ENCODE measurements at places on chromosomes 7 and 10. TPM values are rescaled to one million over a fixed set of nuclear protein-coding genes. Genes with fewer than 3 reads are reported as not detected.
A peak's percentile ranks its signal among the peaks of the same experiment; 100 is the strongest.

DNA sequence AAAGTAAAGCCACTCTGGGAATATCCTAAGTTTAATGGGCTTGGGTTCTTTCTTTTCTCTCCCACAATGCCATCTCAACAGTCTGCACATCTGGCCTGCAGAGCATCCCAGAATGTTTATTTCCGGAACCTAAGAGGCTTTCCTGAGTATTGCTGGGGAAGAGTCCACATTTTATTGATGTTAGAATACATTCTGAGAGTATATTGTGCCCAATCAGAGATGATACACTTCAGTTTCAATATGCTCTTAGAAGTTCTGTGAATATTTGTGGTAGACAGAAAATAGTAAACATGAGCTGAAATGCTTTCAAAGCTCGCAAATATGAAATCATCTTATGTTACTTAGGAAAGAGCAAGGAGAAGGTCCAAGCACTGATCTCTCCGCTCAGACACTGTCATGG, 200.6 kb downstream of the TWIST1 start:
- no peak for DNase-seq

GRCh38 chr10:12121673-12122072, 7.8 kb upstream of the SEC61A2 start:
- DNase-seq, result peak; percentile 28

DNA sequence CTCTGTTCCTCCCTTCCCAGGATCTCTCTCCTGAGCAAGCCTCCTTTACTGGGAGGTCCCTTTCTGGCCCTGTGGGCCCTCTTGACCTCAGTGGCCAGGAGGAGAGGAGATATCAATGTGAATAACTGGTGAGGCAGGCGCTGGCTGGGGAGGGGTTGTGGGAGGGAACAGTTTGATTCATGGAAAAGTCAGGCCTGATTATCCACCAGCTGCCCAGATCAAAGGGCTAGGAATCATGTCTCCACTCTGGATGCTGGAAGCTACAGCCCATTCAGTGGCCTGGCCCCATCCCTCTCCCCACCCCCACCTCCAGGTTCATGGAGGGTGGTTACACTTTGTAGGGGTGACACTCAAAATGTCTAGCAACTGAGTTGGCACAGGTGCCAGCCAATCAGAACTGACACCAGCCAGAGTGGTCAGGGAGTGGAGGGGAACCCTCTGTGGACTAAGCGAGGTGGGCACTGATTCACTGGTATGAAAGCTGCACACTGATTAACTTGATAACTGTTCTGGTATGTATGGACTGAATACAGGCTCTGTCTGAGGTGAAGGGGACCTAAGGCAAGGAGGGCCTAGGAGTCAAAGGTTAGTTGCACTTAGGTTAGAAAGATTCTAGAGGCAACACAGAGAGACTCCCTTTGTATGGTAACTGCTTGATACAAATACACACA, 4.8 kb downstream of the PRRT4 start:
- DNase-seq, result no peak

DNA sequence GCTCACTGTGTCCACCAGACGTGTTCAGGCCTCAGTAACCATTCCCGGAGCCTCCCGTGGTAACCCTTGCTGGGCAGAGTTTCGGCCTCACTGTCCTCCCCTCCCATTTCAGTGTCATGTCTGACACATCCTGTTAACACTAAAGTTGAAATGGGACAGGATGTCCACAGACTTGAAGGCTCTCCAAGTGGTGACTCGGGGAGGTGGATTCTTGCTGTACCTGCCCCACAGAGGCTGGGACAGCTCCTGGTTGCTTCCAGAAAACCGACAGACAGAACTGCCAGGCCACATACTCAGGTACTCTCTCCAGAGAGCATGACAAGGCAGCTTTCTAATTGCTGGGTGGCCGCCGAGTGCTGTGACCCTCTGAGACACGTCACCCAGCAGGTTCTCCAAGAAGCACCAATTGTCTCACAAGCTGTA, 17.9 kb upstream of the CYTH3 start:
- peak; percentile 34 for DNase-seq

GRCh38 chr7:125423458-125424155, 494.0 kb upstream of the POT1 start:
- DNase-seq, result no peak

- no peak for DNase-seq
Measured at GRCh38 chr10:77230194-77230593, 407.4 kb downstream of the KCNMA1 start.

DNA sequence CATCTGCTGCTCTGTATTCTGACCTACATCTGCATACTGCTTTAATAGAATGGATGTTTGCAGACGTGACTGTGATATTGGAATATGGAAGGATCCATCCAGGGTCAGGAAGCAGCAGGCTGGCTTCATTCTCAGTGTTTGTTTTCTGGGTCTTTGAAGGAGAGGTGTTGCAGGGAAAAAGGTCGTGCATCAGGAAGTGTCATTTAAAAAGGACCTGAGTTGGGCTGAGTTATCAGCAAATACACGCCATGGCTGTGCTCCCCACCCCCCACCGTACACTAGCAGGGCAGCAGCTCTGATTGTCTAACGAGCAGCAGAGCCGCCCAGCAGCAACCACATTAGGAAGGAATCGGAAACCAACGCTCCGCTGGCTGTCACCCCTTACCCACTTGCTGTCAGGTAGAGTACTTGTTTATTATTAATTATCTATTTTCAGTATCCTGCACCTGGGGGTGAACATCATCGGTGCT, 63.1 kb upstream of the STEAP1B start:
- DNase-seq, result no peak

GRCh38 chr10:69375307-69376151, 41.2 kb downstream of the TACR2 start:
- no peak for DNase-seq

- DNase-seq, result no peak
Measured at GRCh38 chr7:77698042-77698625, 1.9 kb downstream of the RSBN1L start.

- no peak for DNase-seq
Measured at GRCh38 chr7:82726038-82726800, 282.6 kb upstream of the CACNA2D1 start.

GRCh38 chr10:130338636-130339024, 202.4 kb downstream of the GLRX3 start:
- DNase-seq, result no peak

- no peak for DNase-seq
Measured at GRCh38 chr7:30308389-30308788, 24.0 kb downstream of the ZNRF2 start.

- no peak for DNase-seq
Measured at GRCh38 chr7:116736927-116737715, 65.1 kb downstream of the MET start.

DNA sequence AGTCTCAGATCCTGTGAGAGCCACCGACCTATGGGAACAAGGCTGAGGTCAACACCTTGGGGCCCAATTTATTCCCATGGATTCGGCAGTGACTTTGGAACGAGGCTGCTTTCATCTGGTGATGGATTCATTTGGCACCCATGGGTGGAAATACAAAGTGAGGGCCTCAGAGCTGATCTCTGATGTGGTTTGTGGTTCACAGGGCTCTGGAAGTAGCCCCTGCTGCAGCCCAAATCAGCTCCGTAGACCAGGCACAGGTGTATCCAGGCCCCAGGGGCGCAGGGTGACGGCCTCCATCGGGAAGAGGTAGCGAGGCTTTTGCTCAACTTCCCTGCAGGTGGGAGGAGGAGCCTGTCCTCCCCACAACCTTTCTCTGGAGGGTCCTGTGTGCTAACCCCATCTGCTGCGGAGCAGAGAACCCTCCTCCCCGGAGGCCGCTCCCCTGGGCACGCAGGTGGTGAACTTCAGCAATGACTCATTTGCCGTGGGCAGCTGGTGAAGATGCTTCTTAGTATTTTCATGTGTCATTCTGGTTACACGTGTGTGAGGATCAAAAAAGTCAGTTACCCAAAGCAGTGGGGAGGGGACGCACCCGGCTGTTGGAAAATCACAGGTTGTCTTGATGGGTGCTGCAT, 7.5 kb upstream of the JAKMIP3 start:
- peak; percentile 59 for DNase-seq

DNA sequence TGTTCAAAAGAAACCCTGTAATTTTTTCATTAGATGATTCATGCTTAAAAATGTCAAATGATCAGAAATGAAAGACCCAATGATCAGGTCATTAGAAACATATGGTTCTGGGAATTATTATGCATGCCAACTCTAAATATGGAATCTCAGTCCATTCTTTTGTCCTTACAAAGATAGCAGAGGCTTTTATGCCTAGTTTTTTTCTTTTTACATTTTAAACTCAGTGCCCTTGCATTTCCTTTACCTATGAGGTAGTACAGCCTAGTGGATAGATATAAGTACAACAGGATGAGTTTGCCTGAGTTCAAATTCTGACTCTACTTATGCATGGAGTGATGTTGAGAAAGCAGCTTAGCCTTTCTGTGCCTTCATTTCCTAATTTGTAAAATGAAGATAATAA, 392.9 kb downstream of the SUGCT start:
- DNase-seq, result no peak

GRCh38 chr7:11655163-11655562, 176.8 kb downstream of the THSD7A start:
- no peak for DNase-seq

DNA sequence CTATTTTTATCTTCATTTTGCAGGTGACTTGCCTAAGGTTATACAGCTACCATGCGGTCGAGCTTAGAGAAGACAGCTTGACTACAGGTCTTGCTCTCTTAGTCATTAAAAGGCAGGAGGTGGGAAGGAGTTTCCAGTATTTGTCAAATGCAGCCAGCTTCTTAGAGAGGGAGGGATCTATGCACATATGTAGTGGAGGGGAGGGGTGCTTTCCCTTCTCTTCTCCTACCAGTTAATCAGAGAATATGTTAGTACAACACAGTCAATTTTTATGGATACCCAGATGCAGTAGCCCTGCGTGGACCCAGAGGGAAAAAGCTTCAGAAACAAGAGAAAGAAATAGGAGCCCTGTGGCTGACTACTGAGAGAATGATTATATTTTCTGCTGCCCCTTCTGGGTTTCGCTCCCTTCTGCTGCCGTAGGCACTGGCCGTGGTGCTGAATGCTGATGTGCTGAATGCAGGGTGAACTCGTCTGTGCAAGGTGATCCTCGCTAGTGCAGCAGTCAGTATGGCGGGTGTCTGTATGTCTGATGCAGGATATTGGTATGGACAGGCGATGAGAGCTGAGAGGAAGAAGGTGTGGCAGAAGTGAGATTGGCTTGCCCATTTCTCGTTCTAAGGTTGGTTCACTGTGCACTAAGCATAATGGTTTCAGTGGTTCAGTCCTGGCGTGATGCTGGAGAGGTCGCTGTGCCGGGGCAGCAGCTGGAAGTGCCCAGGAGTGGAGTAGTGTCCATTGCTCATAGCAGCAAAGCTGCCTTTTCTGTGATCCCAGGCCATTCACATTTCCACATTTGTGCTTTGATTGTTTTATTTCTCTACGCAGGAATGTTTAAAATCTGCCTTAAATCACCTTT, 189.2 kb upstream of the PODXL start:
- DNase-seq, result no peak

- no peak for DNase-seq
Measured at GRCh38 chr7:142960955-142961512, 1.1 kb downstream of the KEL start.

DNA sequence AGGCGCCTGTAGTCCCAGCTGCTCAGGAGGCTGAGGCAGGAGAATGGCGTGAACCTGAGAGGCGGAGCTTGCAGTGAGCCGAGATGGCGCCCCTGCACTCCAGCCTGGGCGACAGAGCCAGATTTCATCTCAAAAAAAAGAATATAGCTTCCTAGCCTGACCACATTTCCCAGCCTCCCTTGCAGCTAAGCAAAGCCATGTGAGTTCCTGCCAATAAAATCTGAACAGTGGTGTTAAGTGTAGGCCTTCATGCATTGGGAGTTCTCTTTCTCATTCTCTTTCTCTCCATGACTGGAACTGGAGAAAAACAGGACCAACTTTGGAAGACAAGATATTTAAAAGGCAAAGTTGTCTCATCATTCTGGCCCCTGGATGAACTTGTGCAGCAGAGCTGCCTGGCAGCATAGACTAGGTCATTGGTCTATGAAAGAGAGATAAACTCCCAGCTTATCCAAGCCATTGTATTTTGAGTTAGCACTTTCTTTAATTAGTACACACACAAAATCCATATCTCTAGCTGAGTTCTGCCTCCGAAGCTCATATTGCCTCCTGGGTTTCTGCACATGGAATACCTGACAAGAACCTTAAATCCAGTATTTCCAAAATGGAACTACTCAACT, 60.8 kb downstream of the TSPAN12 start:
- no peak for DNase-seq

- DNase-seq, result no peak
Measured at GRCh38 chr10:52437205-52437646, 123.1 kb downstream of the DKK1 start.

DNA sequence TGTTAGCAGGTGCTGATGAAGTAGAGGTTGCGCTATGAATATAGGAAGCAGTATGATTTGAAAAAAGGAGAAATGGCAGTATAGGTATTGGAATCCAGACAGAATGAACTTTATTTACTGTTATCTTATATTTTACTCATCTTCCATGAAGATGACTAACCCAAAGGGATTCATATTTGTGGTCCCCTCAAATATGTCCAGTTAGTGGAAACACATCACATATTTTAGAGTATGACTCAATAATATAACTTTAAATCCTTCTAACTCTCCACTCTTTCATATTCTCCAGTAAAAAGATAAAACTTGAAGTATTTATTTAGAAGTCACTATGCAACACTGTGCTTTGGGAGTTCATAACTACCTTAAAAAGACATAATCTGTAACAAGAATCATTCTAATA, 286.5 kb upstream of the LRRTM3 start:
- no peak for DNase-seq

DNA sequence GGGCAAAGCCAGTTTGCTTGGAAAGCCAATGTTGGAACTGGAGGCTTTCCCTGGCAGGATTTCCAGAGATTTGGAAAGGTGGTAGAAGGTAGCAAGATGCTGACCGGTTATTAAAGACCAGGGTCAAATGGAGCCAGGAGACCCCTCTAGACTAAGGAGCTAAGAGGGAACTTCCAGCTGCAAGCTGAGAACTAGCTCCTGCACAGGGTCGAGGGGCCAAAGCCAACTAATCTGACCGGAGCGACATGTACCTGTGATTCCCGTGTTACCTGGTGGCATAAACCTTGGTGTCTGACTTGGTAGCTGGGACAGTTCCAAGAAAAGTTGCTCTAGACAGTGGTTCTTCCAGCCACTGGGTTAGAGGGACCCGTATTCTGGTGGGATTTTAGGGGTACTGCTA, 41.8 kb downstream of the SPDYE5 start:
- DNase-seq, result no peak

- no peak for DNase-seq
Measured at GRCh38 chr7:130891254-130892094, 157.5 kb upstream of the KLF14 start.

Gene SGCE
- 93.7 TPM for total RNA-seq

Gene SVOPL
- not detected for total RNA-seq

Gene AGAP9
- 6.9 TPM for total RNA-seq

Gene NOS3
- total RNA-seq, result 151 TPM

Gene ADIRF
- total RNA-seq, result 51.7 TPM

Gene CEP41
- 19.3 TPM for total RNA-seq

Gene GPR26
- total RNA-seq, result not detected

Gene OR2A12
- not detected for total RNA-seq

Gene C1GALT1
- 61.2 TPM for total RNA-seq

Gene CDC14C
- total RNA-seq, result not detected

Gene TMEM229A
- not detected for total RNA-seq
